ENCODE measurements at places on chromosomes 2 and 18.

- DNase-seq = no peak
These were observed 8.5 kb downstream of the ZNF516 start for GRCh38 chr18:76486574-76486973.

DNA sequence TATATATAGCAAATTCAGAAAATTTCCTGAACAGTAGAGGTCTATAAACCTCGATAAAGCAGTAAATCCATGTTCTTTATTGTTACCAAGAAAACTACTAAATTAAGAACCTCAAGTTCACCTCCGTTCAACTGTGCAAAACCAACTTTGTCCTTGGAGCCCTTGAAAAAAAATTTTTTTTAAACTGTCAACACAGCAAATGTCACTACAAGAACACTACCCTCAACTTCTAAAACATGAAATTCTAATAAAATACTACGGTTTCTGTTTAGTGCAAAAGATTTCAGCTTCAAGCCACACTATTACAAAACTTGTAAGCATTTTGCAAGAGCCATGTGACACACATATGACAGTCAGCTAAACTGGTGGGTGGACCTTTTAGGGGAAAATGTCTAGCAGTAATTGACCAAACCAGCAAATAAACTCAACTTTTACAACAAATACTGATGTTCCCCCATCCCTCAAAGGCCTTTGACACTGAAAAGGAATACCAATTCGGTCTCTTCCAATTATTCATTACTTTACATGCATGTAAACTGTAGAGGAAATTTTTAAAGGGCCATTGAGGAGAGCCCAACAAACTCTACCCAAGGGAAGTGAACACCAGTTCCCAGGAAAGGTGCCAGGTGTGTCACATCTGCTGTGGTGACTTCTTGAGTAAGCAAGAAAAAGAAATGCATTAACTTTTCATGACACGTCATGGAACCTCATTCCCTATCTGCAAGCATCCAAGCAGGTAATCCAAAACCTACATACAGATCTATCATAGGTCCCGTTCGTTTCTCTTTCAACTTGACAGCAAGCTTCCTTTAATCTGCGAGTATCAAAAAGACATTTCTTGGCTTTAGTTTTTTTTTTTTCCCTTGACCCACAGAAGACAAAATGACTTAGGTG is 1.4 kb downstream of the RAB1A start:
- DNase-seq = no peak

GRCh38 chr2:238420442-238420841 is 6.3 kb upstream of the ASB1 start:
- DNase-seq = no peak

- no peak for DNase-seq
These were observed 8.4 kb downstream of the SANBR start for GRCh38 chr2:61074100-61074499.

DNA sequence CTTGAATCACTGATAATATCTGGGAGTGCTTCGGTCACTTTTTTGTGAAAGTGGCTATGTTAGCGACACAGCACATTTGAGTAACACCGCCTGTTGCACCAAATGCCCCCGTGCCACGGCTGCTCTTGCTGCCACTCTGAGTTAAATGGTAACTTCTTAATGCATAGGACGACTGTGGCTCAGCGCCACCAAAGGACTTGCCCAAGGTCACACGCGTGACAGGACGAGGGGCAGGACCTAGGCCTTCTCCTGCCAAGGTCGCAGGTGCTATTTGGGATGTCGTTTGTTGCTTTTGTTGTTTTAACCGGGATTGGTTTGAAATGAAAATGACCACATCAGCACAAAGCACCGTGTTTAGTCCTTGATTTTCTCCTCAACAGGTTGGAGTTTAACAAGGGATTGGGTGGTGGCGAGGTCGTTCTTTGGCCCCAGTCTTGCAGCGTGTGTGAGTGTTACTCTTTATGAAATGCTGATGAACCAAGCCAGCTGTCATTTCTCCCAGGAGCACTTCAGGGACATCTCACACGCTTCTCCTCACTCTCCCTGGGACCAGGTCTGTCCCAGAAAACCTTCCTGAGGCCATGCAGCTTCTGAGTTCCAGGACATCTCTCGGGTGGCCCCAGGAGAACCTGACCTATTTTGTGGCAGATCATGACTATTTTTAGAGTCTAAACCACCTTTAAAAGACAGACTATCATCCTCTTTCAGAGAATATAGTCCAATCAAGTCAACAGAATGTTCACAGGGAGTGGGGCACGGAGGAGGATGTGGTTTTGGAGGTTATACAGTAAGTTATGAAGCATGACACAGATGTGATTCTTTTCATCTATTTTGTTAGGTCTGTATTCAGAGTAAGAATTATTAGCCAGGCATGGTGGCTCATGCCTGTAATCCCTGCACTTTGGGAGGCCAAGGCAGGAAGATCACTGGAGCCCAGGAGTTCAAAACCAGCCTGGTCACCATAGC is 49.9 kb downstream of the MTCL1 start:
- DNase-seq = peak; percentile 10

GRCh38 chr2:109260886-109261700 is 132.1 kb downstream of the SH3RF3 start:
- no peak for DNase-seq

- no peak for DNase-seq
These were observed 31.1 kb downstream of the KIF5C start for GRCh38 chr2:148906124-148906523.

- no peak for DNase-seq
These were observed 30.1 kb downstream of the ITGB6 start for GRCh38 chr2:160169988-160170387.

DNA sequence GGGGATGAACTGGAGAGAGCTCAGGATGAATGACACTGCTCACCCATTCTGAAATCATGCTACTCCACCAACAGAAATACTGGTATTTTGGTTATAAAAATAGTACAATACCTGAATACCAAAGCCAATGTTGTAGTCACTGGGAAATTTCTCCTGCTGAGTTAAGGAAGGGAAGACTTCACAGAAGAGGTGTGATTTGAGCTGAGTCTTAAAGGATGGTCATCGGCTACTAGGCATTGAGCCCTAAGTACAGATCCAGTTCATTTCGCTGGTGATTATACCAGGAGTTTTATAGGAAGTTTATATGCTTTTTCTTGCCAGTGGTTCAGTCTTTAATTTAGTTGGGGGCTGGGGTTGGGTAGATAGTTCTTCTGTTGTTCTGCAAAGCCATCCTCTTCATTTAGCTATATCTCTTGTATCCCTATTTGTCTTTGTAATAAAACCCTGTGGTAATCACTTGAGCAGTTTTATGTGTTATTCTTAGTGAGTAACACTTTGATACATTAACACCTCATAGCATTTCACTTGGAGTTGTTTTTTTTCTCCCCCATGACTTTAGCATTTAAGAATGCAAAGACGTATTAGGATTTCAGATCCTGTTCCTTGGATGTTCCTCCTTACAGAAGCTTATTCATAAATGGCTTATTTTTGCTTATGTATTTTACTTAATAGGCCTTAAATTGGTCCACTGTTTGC is 239.9 kb upstream of the FOSL2 start:
- no peak for DNase-seq

DNA sequence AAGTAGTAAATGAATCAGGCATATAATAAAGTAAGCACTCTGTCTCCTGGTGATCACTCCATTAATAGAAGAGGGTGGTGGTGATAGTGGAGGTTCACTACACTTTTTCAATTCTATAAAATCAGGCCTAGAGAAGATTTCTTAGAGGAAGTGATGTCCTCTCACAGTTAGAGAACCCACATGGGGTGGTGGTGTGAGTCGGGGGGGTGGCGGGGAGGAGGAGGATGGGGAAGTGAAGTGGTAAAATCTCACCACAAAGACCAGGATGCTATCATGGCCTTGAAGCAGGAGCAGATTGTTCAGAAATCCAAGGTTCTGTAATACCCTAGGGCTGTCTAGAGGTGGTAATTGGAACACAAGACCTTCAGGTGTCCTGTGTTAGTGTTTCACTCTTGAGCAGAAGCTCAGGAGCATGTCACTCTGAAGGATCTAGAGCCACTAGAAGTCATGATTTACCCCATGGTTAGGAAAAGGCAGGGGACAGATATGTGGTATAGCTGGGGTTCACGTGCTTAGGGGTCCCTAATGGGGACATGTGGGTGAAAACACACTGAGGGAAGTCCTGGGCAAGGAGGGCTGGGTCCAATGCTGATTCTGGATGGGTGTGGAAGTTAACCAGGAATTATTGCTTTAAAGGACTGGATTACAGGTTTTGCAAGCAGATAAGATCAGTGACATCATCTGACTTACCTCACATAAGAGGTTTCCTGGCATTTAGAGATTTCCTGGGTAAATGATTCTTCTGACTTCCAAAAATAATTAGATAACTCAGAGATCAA is 31.0 kb downstream of the RNF125 start:
- DNase-seq = peak; percentile 22

GRCh38 chr2:234739061-234739460 is 212.8 kb upstream of the SH3BP4 start:
- no peak for DNase-seq

Measured in stimulated activated CD4-positive, alpha-beta T cell treated with anti-CD3 and anti-CD28 coated beads, Interleukin-4, amount 100 ng/mL, for 1 hour (primary cell).